Gastroesophageal sphincter (tissue), 4 donors: ENCODE measurements at places on chromosomes 13 and 19. TPM values are rescaled to one million over a fixed set of nuclear protein-coding genes. Genes with fewer than 3 reads are reported as not detected.

Gene NCR1
- total RNA-seq: not detected

Gene ZNF723
- not detected for total RNA-seq

Gene ZNF729
- not detected for total RNA-seq

Gene KLK12
- 0.40 TPM for total RNA-seq

Gene SPIB
- total RNA-seq: not detected

Gene MISP3
- 2.7 TPM for total RNA-seq

Gene CBARP
- total RNA-seq: 0.49 TPM

Gene PALM
- 65.5 TPM for total RNA-seq

Gene COL5A3
- 22.1 TPM for total RNA-seq

Gene KIR3DL2
- total RNA-seq: not detected

Gene FRY
- 99.5 TPM for total RNA-seq

DNA sequence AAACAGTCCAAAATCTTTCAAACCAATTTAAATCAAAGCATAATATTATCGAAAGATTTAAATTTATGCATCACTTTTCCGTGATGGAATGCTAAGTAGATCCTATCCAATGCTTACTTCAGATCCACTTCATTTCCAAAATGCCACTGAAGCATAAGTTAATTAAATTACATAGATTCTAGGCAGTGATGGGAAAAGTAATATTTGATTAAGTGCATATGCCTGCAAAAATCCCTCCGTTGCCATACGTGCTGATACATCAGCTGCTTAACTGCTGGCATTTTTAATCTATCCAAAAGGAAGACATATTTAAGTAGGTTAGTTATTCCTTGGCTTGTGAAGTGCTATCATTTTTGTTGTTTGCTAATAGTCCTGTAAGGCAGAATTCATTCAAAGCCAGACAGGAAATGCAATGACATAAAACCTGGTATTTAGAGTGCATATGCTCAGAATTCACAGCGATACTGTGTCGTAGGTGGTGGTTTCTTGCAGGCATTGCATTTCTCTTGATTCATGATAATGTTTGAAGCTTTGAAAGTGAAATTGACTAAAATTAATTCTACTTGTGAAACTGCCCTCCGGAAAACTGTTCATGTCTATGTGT, 738.3 kb upstream of the GPC6 start:
- ATAC-seq: no peak

DNA sequence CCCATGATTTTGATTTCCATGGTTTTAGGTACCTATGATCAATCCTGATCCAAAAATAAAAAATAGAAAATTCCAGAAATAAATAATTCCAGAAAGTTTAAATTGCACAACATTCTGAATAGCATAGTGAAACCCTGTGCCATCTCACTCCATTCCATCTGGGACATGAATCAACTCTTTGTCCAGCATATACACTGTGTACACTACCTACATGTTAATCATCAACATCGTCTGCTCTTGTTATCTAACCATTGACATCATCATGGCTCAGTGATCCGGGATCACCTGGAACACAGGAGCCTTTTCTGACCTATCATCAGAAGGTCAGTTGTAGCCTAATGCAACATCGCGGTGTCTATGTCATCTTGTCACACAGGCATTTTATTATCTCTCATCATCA, 75.6 kb downstream of the MYO16 start:
- no peak for ATAC-seq

DNA sequence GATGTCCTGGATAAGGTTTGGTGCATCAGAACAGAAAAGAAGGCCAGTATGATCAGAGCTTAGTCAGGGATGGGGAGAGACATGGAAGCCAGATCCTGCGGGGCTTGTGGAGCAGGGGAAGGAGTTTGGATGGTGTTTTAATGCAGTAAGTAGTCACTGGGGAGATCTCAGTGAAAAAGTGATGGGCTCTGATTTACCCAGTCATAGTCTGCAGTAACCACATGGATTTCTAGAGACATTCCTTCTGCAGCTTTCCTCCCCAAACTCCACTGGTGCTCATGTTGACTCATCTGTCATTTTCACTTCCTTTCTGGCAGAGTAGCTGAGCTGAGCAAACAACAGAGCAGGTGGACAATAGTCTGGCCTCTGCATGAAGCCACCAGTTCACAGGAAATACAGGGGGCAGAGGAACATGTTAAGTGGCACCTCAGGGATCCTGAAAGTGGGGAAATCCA, 144.1 kb downstream of the DPF1 start:
- ATAC-seq: no peak

DNA sequence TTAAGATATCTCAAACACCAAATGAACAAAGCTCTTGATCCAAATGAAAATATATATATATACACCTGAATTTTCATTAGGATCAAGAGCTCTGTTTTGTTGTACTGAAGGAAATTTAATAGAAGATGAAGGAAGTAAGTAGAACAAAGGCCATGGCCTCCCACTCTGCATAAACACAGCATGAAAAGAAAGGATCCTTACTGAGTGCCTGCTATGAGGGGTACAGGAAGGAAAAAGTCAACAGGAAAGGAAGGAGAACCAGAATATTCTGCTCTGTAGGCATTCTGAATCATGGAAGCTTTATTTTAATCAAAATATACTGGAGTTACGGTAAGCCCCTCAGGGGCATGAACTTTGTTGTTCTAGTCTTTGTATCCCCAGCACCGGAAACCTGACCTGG, 22.1 kb downstream of the TMTC4 start:
- ATAC-seq: no peak

DNA sequence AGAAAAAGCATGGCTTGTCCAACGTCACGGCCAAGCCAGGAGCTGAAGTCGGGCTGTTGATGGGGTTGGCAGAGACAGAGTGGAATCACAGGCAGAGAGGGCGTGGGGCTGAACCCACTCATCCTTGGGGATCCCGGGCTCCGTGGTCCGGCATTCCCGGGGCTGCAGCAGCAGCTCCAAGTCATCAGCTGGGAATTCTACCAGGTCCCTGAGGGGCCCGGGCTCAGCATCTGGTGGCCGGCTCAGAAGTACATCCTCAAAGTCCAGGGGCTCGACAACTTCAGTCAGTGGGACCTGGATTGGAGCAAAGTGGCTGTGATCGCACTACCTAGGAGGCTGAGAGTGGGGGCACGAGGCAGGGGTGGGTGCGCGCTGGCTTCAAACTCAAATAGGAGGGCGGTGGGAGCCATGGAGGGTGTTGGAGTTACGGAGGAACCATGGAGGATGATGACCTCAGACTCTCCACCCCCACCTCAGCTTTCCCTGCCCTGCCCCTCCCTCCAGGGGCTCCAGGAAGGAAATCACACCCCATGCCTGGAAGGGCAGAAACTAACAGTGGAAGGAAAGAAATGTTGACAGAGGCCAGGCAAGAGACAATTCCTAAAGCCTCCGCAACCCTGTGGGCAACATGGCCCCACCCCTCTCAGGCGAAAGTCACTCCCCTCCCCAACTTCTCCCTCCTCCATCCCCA, 9.5 kb downstream of the DOCK6 start:
- peak; percentile 27 for ATAC-seq

DNA sequence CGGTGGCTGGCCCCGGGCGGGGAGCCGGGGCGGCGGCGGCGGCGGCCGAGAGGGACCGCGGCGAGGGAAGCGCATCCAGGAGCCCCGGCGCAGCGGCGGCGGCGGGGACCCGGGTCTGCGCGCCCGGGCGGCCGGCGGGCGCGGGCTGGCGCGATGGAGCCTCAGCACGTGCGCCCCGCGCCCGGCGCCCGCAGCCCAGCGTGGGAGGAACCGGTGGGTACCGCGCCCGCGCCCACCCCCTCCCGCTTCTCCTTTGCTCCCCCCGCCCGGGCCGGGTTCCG, 7.8 kb upstream of the DGKH start:
- no peak for ATAC-seq

DNA sequence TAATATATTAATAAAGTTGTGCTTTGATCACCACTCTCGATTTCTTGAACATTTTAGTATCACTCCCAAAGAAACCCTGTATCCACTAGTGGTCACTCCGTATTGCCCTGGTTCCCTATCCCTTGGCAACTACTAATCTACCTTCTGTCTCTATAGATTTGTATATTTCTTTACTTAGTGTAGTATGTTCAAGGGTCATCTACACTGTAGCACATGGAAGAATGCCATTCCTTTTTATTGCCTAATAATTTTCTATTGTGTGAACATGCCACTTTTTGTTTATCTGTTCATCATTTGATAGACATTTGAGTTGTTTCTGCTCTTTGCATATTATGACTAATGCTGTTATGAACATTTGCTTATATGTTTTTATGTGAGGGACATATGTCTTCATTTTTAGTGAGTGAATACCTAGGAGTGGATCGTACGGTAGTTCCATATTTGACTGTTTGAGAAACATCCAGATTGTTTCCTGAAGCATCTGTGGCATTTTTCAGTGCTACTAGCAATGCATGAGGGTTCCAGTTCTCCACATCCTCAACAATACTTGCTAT, 254.0 kb downstream of the GPC6 start:
- ATAC-seq: no peak

DNA sequence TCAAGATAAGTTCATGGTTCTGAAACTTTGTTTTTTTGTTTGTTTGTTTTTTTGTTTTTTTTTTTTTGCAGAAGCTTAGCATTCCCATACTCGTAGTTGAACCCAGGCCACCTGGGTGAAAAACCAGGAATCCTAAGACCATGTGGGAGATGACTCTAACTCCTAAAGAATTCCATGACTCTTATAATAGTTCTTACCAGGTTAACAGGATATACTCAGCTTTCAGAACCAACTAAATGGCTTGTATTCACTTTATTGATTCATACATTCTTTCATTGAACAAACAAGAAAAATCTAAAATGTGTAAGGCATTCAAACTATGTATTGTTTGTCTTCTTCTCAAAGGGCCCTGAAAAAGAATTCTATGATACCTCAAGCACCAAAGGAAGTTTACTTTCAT, 40.5 kb upstream of the KLF5 start:
- ATAC-seq: no peak

GRCh38 chr19:12937093-12937926, 1.1 kb upstream of the CALR start:
- ATAC-seq: no peak
